ENCODE measurements at places on chromosomes 5 and 9. TPM values are rescaled to one million over a fixed set of nuclear protein-coding genes. Genes with fewer than 3 reads are reported as not detected.
A peak's percentile ranks its signal among the peaks of the same experiment; 100 is the strongest.

ORM1 gene
- total RNA-seq, result not detected

- no peaks in the 10 kb centered on the region for H3K27me3 ChIP-seq
- H3K4me3 ChIP-seq, result no peak overlapping the region
- no peaks in the 10 kb centered on the region for H3K4me1 ChIP-seq
Observed at GRCh38 chr9:125418404-125418803, 156.8 kb downstream of the GAPVD1 start.

DNA sequence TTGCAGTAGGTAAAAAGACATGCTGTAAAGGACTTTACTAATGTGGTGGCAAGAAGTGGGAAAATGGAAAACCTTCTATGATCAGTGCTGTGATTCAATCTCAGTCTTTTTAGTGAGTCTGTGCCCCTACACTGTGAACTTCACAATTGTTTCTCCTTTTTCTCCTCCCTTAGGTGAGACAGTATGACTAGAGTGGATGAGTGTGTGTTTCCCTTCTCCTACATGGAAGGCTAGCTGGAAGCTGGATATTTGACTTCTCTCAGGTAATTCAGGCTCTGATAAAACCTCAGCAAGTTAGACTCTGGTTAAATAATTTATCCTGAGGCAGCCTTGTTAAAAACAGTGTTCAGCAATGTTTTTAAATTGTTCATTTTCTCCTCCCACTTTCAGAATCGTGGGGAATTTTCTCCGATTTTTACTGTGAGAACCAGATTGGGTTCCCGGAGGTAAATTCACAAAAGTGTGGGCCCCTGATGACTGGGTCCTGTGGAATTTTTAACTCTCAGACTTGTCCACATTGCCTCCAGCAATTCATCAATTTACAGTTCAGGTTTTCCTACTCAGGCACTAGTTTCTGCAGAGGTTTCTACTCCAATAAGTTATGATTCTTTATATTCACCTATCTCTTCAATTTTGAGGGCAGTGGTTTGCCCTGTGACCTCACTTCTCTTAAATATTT lies 149.1 kb upstream of the PIK3R1 start:
- H3K4me1 ChIP-seq, result peaks cover 10% of the 10 kb centered on the region
- H3K27ac ChIP-seq, result peak overlapping the region; percentile 5
- H3K36me3 ChIP-seq, result peaks cover 2% of the 10 kb centered on the region

BARHL1 gene
- total RNA-seq, result not detected

GRCh38 chr9:121299467-121300282 lies 31.7 kb downstream of the GSN start:
- H3K36me3 ChIP-seq, result no peaks in the 10 kb centered on the region
- peaks cover 13% of the 10 kb centered on the region for H3K27me3 ChIP-seq
- H3K4me3 ChIP-seq, result peak overlapping the region; percentile 62
- H3K27ac ChIP-seq, result no peak overlapping the region
- DNase-seq, result no peak
- peaks cover 15% of the 10 kb centered on the region for H3K4me1 ChIP-seq

HIGD2A gene
- total RNA-seq, result 155 TPM

BTNL8 gene
- not detected for total RNA-seq

DNA sequence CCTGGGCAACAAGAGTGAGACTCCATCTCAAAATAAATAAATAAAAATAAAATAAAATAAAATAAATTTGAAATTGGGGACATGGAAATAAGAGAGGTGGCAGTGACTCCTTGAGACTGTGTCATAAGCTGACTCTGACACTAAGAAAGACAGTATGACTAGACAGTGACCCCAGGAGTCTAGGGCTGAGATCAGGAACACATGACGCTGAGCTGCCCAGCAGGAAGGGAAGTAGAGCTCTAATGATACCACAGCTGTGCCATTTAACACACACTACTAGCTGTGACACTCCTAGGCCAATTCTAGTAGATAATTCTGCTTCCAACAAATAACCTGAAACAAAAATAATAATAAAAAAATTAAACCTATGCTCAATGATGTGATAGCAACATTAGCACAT lies 293.0 kb downstream of the SEC61B start:
- H3K27ac ChIP-seq, result no peak overlapping the region
- H3K27me3 ChIP-seq, result peaks cover 6% of the 10 kb centered on the region
- no peaks in the 10 kb centered on the region for H3K4me1 ChIP-seq
- no peaks in the 10 kb centered on the region for H3K36me3 ChIP-seq
- H3K4me3 ChIP-seq, result no peak overlapping the region

DNA sequence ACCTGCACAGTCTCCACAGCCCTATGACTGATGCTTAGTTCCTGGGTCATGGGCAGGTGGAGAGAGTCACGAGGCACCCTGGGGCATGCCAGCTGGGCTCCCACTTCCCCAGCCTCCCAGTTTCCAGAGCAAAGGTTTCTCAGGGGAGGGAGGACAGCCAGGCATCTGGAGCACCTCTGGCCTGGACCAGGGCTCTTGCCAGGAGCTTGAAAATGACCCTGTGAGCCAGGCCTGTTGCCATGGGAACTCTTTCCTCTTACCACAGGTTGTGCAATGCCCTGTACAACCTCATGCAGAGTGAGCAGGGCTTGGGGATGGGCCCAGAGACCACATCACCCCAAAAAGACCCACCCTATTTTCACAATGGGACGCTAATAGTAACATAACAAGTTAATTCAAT lies 113.1 kb downstream of the PSD2 start:
- H3K36me3 ChIP-seq, result no peaks in the 10 kb centered on the region
- no peak overlapping the region for H3K27ac ChIP-seq
- peaks cover under 1% of the 10 kb centered on the region for H3K27me3 ChIP-seq
- no peak overlapping the region for H3K4me3 ChIP-seq

CMYA5 gene
- total RNA-seq, result 0.07 TPM

EPB41L4A gene
- not detected for total RNA-seq

GRCh38 chr5:73365990-73366667 lies 82.4 kb downstream of the FOXD1 start:
- H3K4me1 ChIP-seq, result no peaks in the 10 kb centered on the region
- no peak overlapping the region for H3K27ac ChIP-seq
- H3K36me3 ChIP-seq, result no peaks in the 10 kb centered on the region
- H3K4me3 ChIP-seq, result no peak overlapping the region
- no peak for DNase-seq

- DNase-seq, result no peak
- no peaks in the 10 kb centered on the region for H3K27me3 ChIP-seq
- no peaks in the 10 kb centered on the region for H3K36me3 ChIP-seq
Observed at GRCh38 chr9:130347931-130348330, 82.4 kb downstream of the HMCN2 start.

GRCh38 chr9:22383718-22384117 lies 62.9 kb upstream of the DMRTA1 start:
- no peak overlapping the region for H3K27ac ChIP-seq
- H3K4me1 ChIP-seq, result no peaks in the 10 kb centered on the region
- H3K36me3 ChIP-seq, result no peaks in the 10 kb centered on the region
- H3K4me3 ChIP-seq, result no peak overlapping the region

HOMER1 gene
- 3.9 TPM for total RNA-seq

UGCG gene
- total RNA-seq, result 8.8 TPM

KIF24 gene
- 4.2 TPM for total RNA-seq

DNA sequence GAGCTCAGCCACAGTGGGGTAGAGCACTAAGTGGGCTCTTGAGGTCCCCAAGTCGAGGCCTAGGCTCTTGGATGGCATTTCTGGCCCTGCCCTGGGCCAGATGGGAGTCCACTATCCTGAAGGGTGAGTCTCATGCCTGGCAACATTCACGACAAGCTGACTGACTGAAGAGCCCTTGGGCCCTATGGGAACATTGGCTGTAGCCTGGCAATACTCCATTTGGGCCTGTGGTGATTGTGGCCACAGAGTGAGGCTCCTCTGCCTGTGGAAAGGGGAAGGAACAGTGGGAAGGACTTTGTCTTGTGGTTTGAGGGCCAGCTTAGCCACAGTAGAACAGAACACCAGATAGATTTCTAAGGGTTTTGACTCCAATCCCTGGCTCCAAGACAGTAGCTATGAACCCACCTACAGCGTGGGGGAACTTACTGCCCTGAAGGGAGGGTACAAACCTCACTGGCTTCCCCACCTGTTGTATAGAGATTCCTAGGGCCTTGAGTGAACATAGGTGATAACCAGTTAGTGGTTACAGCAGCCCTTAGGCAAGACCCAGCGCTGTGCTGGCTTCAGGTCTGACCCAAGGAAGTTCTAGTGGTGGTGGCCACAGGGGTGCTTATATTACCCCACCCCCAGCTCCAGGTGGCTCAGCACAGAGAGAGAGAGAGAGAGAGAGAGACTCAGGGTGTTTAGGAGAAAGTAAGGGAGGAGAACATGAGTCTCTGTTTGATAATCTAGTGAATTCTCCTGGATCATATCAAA lies 72.4 kb downstream of the KIAA0825 start:
- no peaks in the 10 kb centered on the region for H3K4me1 ChIP-seq
- DNase-seq, result no peak
- H3K27me3 ChIP-seq, result no peaks in the 10 kb centered on the region
- no peak overlapping the region for H3K4me3 ChIP-seq

- no peak overlapping the region for H3K4me3 ChIP-seq
- H3K27me3 ChIP-seq, result no peaks in the 10 kb centered on the region
- H3K36me3 ChIP-seq, result peaks cover 12% of the 10 kb centered on the region
- DNase-seq, result no peak
- H3K27ac ChIP-seq, result no peak overlapping the region
Observed at GRCh38 chr9:93117924-93118862, 15.9 kb downstream of the NINJ1 start.

CSF1R gene
- 0.94 TPM for total RNA-seq

PFN3 gene
- total RNA-seq, result not detected

DOCK2 gene
- total RNA-seq, result 192 TPM

- H3K36me3 ChIP-seq, result peaks cover 1% of the 10 kb centered on the region
- peak overlapping the region; percentile 83 for H3K27ac ChIP-seq
- H3K4me1 ChIP-seq, result peaks cover 73% of the 10 kb centered on the region
- H3K27me3 ChIP-seq, result no peaks in the 10 kb centered on the region
Observed at GRCh38 chr9:33453999-33454660, 6.7 kb upstream of the AQP3 start.

IL5 gene
- total RNA-seq, result not detected

- peaks cover 2% of the 10 kb centered on the region for H3K27me3 ChIP-seq
- no peak overlapping the region for H3K4me3 ChIP-seq
- H3K4me1 ChIP-seq, result no peaks in the 10 kb centered on the region
- no peak for DNase-seq
Observed at GRCh38 chr5:33276628-33276950, 164.2 kb upstream of the TARS1 start.

- no peaks in the 10 kb centered on the region for H3K27me3 ChIP-seq
- no peak overlapping the region for H3K27ac ChIP-seq
- H3K4me1 ChIP-seq, result peaks cover 13% of the 10 kb centered on the region
- no peak for DNase-seq
Observed at GRCh38 chr5:149630337-149630736, 49.0 kb downstream of the ARHGEF37 start.

DNA sequence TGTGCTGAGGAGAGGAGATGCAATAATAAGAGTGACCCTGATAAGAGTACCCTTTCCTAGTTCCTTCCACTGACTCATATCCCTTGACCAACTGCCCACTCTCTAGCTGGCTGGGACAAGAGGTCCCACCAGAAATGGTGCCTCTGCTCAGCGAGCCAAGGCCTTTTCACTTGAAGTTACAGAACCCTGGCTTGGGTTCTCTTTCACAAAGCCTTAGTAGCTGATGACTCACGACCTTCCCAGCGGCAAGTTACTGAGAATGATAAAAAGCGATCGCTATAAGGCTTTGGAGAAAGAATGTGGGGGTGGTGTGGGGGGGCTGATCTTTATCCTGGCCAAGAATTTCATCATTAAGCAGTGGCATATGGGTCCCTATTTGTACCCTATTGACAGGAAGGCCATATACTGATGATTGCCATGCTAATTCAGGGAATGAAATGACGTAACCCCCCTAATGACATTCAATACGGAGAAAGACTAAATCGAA lies 90.3 kb downstream of the FBXO38 start:
- peaks cover 10% of the 10 kb centered on the region for H3K27me3 ChIP-seq
- no peaks in the 10 kb centered on the region for H3K4me1 ChIP-seq
- H3K27ac ChIP-seq, result no peak overlapping the region
- no peak for DNase-seq

SPATA31D4 gene
- total RNA-seq, result not detected

GRCh38 chr9:80797101-80797829 lies 892.1 kb downstream of the TLE1 start:
- no peaks in the 10 kb centered on the region for H3K27me3 ChIP-seq
- no peak overlapping the region for H3K27ac ChIP-seq
- no peaks in the 10 kb centered on the region for H3K36me3 ChIP-seq

PCDHA5 gene
- not detected for total RNA-seq

DNA sequence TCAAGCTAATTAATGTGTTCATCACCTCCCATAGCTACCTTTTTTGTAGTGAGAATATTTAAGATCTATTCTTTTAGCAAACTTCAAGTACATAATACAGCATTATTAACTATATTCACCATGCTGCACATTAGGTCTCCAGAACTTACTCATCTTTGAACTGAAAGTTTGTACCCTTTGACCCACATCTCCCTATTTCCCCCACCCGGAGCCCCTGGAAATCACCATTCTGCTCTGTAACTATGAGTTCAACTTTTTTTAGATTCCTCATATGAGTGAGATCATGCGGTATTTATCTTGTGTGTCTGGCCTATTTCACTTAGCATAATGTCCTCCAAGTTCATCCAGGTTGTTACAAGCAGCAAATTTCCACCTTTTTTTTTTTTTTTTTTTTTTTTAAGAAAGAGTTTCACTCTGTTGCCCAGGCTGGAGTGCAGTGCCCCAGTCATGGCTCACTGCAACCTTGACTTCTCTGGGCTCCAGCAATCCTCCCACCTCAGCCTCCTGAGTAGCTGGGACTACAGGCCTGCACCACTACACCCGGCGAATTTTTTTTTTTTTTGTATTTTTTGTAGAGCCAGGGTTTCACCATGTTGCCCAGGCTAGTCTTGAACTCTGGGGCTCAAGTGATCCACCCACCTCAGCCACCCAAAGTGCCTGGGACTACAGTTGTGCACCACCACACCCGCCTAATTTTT lies 100.4 kb upstream of the SAP30L start:
- no peak overlapping the region for H3K27ac ChIP-seq
- H3K4me3 ChIP-seq, result no peak overlapping the region
- H3K27me3 ChIP-seq, result no peaks in the 10 kb centered on the region

GRCh38 chr5:107574287-107574686 lies 96.5 kb downstream of the EFNA5 start:
- H3K36me3 ChIP-seq, result no peaks in the 10 kb centered on the region
- no peak overlapping the region for H3K27ac ChIP-seq
- no peak overlapping the region for H3K4me3 ChIP-seq
- peaks cover 14% of the 10 kb centered on the region for H3K4me1 ChIP-seq

CXCL14 gene
- total RNA-seq, result not detected

FNIP1 gene
- total RNA-seq, result 17.8 TPM

PKN3 gene
- 7.3 TPM for total RNA-seq

- no peaks in the 10 kb centered on the region for H3K36me3 ChIP-seq
- no peak for DNase-seq
- H3K4me3 ChIP-seq, result no peak overlapping the region
- H3K27ac ChIP-seq, result peak overlapping the region; percentile 72
Observed at GRCh38 chr9:71795097-71795813, 26.9 kb upstream of the CEMIP2 start.

- H3K4me1 ChIP-seq, result no peaks in the 10 kb centered on the region
- no peak overlapping the region for H3K27ac ChIP-seq
- H3K36me3 ChIP-seq, result no peaks in the 10 kb centered on the region
- no peaks in the 10 kb centered on the region for H3K27me3 ChIP-seq
Observed at GRCh38 chr5:91126448-91126847, 256.7 kb downstream of the ARRDC3 start.
